Stimulated activated CD8-positive, alpha-beta memory T cell treated with anti-CD3 and anti-CD28 coated beads, Interleukin-7, amount 100 ng/mL, for 48 hours (primary cell): ENCODE measurements at places on chromosomes 6 and 20.

- DNase-seq, result no peak
Observed at GRCh38 chr6:47161176-47161687, 119.1 kb upstream of the ADGRF1 start.

DNA sequence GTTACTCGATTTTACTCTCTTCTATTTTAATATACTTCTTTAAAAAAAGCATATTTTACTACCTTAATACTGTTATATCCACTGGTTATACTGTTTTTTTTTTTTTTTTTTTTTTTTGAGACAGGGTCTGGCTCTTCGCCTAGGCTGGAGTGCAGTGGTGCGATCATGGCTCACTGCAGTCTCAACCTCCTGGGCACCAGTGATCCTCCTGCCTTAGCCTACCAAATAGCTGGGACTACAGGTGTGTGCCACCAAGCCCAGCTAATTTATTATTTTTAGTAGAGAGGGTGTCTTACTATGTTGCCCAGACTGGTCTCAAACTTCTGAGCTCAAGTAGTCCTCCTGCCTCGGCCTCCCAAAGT is 170.7 kb downstream of the DOK5 start:
- no peak for DNase-seq

DNA sequence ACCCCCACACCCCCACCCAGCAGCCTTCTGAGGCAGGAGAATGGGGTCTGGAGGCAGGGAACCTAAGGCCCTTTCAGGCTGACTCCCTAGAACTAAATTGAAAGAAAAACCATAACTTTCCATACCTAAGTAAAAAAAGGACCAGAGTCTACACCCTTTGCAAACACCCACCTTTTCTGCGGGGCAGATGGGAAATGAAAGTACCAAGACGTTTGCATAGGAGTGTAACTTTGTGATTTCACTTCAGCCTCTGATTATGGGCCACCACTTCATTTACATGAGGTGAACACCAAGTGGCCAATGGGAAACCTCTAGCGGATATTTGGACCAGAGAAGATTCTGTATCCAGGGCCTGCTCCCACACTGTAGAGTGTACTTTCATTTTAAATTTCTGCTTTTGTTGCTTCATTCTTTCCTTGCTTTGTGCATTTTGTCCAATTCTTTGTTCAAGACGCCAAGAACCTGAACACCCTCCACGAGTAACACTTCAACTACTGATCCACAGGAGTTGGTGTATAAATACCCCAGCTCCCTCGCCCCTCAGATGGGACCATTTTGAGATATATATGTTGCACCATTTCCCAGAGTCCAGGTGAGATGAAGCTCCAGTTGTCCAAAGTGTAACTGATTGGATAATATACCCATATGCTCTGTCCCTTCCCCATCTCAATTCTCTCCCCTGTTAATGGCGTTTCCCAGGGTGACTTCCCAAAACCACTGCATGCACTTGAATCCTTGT is 18.9 kb upstream of the SRSF6 start:
- DNase-seq, result no peak

DNA sequence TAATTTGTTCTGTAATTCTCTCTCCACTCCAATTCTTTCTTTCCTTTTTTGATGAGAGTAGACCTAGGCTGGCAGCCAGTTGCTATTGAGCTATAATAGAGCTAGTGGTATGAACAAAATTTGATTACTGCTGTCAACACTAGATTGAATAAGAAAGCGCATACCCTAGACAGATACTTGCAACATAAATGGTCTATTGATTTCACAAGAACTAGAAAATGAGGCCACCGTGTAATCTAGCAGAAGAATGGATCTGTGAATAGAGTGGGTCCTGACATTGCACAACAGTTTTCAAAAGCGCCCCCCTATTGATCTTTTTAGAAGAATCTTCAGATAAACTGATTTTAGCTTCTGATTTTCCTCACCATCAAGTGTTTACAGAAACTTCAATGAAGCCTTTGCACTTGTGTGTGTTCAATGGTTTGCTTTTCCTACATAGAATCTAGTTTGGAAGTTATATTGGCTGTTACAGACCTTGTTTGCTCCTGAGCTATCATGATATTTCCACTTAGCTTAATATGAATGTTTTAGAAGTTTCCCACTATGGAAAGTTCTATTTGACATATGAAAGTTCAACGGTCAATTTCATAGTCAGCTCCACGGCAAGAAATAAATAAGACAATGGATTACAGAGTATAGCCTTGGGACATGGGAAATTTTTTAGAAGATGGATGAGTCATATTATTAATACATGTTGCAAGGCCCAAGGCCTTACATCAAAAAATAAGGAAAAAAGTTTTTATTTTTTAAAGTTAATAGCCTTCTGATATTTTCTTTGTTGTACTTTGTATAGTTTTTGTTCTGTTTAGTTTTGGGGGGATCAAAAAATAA is 55.6 kb downstream of the UTRN start:
- DNase-seq, result no peak

- DNase-seq, result no peak
Observed at GRCh38 chr6:8278562-8278961, 156.8 kb downstream of the SLC35B3 start.

GRCh38 chr20:41958391-41958790 is 340.2 kb upstream of the CHD6 start:
- no peak for DNase-seq

DNA sequence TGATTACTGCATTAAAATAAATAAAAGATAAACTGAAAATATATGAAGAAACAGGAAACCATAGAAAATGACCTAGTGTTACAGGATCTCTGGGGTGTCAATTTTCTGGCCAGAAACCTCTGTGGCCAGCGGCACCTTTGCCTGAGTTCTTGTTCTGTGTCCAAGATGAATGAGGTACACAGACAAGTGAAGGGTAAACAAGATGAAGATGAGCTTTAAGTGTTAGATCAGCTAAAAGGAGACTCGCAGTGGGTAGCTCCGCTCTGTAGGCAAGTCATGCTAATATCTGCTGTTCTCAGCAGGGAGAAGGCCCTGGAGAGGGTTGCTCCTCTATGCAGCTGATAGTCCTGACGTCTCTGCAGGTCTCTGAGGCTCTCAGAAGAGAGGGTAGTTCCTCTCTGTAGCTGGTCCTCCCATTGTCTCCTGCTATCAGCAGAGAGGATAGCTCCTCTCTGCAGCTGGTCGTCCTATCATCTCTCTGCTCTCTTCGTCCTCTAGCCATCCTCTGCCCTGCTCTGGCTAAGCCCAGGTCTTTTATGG is 35.9 kb upstream of the TBC1D22B start:
- DNase-seq, result no peak

GRCh38 chr6:149965194-149966020 is 1.7 kb downstream of the ULBP1 start:
- no peak for DNase-seq
